ENCODE measurements at places on chromosomes 5 and 9.

GRCh38 chr5:40260361-40260760 lies 419.4 kb upstream of the PTGER4 start:
- no peak for ATAC-seq

DNA sequence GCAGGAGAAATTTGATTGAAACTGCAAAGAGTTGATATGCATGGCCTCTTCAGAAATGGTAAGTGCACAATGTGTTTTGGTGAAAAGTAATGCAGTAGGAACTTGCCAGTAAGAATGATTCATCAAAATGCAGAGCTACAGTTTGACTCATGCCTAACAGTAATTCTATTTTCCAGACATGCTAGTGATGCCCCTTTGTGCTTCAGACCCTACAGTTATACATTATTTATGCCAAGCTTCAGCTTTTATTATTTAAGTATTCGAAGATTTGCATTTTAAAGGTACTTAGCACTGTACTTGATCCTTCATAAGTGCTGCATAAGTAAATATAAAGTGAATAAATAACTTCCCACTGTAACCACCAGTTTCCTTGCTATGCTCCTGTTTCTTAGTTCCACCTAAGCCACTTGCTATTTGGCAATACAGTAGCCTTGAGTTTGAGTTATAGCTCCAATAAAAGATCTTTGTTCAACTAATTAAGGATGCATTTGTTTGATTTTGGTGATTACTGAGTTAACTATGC lies 3.6 kb upstream of the SPATA31E1 start:
- ATAC-seq: no peak

GRCh38 chr5:342501-343460 lies 21.3 kb downstream of the AHRR start:
- no peak for ATAC-seq

- no peak for ATAC-seq
These were observed 76.6 kb upstream of the SPTLC1 start for GRCh38 chr9:92191801-92192200.

- ATAC-seq: no peak
These were observed 210.0 kb downstream of the TMEM161B start for GRCh38 chr5:88058625-88059024.

GRCh38 chr5:4419281-4419680 lies 720.8 kb upstream of the ADAMTS16 start:
- ATAC-seq: no peak

- ATAC-seq: no peak
These were observed 441.5 kb upstream of the CDH6 start for GRCh38 chr5:30752015-30752414.

GRCh38 chr5:172659909-172660628 lies 19.0 kb downstream of the NEURL1B start:
- peak; percentile 61 for ATAC-seq

DNA sequence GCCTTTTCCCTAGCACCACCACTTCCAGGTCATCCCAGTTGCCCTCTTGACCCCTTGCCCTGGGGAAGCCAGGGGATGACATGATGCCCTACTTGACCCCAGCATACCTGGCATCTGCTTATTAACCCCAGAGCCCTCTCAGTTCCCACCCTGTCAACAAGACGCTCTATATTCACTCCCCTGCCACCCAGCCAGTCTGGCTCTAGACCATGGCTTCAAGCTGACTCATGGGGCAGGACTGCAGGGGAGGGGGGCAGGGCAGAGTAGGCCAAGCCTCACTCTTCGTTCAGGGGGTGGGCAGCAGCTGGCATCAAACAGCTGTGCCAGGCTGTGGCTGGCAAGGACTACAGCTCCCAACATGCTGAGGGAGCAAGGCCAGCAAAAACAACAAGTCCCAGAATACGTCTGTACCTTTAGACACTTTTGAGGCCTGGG lies 5.3 kb downstream of the ATOSB start:
- ATAC-seq: no peak

- ATAC-seq: no peak
These were observed 440.7 kb downstream of the TAF11L14 start for GRCh38 chr5:18074961-18075360.

- no peak for ATAC-seq
These were observed 175.5 kb downstream of the GNA14 start for GRCh38 chr9:77472646-77473045.

DNA sequence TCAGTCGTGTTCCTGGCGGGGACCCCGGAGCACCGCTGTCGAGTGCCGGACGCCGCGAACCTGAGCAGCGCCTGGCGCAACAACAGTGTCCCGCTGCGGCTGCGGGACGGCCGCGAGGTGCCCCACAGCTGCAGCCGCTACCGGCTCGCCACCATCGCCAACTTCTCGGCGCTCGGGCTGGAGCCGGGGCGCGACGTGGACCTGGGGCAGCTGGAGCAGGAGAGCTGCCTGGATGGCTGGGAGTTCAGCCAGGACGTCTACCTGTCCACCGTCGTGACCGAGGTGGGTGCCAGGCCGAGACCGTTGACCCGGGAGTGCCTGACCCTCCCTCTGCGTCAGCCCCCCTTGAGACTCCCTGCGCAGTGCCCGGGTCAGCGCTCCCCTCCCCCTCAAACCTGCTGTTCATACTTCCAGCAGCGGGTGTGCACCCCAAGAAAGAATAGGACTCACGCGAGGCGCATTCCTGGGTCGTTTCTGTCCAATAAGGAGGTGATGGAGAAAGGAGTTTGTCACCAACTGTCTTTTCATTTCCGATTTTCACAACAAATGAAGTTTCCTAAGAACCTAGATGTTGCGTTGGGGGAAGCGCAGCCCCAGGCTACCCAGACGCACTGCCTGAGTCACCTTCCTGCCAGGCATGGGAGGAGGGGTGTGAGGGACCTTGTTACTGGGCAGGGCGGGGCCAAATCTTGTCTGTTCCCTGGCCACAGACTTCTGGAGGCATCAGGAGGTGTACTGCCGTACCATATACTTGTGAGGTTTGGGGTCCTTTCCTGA lies 722 bp downstream of the SLC22A4 start:
- peak; percentile 61 for ATAC-seq

DNA sequence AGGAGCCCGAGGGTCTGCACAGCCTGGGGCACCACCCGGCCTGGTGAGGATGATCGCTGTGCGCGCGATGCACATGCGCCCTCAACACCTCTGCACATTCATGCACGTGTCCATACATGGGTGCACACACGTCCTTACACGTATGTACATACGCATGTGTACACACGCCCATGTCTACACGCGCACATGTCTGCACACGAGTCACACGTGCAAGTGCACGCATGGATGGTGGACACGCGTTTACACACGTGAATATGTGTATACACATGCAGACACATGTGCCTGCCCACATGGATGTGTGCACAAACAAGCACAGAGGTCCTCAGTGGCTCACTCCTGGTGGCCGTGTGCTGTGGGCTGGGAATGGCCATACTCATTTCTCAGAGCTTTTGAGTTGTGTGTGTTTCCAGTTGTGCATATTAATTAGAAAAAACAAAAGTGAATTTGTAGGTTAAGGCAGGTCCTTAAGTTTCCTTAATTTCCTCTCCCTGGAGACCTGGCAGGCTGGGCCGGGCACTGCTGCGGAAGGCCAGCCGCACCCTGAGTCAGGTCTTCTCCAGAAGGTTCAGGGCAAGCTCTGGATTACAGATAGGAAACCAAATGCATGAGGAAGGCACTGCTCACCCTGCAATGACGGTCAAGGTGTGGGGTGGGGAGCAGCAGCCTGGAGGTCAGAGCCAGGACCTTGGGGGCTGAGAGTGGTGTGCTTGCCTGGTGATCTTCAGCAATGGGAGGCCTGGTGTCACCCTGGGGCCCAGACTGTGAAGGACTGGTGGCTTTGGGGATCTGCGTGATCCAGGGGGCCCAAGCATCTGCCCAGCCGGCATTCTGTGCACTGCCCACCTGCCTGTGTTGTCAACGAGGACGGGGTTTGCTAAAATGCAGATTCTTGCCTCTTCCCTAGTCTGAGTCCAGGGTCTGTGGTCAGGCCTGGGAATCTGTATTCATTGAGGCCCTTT lies 1.3 kb upstream of the RNU6ATAC start:
- no peak for ATAC-seq

DNA sequence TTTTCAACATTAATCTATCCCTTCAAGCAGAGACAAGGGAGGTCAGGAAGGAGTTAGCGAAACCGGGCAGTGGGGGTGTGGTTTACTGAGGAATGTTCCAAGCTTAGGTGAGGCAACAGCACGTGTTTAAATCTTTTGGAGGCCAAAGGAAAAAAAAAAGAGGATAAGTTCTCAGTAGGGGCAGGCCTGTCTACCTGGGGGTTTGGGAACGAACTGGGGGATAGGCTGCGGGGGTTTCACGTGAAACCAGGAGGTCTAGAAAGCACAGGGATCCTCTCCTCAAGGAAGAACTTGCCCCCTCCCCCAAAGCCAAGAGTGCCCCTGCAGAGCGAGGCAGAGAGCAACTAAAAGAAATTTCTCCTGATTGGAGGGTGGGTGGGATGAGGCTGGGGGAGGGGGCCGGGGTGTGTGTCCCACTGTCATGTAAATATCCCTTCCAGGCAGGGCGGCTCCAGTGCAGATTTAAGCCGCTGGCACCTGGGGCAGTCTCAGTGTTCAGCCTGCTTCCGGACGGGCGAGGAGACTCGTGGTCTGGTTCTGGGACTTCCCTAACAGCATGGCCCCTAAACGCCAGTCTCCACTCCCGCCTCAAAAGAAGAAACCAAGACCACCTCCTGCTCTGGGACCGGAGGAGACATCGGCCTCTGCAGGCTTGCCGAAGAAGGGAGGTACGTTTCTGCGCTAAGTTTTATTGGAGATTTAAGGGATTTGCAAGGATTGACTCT lies 5.5 kb upstream of the SET start:
- ATAC-seq: peak; percentile 70

DNA sequence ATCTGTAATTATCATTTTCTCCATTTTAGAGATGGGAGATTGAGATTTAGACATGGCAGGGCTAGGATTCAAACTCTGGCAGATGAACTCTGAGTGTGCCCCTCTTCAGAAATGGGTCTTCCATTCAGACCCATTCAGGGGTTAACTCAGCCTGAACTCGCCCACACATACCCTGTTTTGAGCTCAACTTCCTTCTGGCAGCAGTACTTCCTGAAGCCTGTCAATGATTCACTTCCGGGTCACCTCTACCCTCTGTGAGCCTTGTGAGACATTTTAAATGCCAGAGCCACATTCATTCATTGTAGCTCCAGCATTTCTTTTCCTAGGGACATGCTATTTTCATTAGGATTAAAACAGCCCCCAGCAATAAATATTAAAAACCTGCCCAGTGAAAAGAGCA lies 209.3 kb upstream of the SLC24A2 start:
- ATAC-seq: peak; percentile 33

GRCh38 chr5:109689740-109690241 lies at the start of gene MAN2A1:
MAN2A1 (plus strand) TSS chr5:109689927; CDS start chr5:109690418, 491 bp downstream.
- ATAC-seq: peak; percentile 88

- ATAC-seq: no peak
These were observed 48.2 kb downstream of the DAPK1 start for GRCh38 chr9:87545858-87546257.

DNA sequence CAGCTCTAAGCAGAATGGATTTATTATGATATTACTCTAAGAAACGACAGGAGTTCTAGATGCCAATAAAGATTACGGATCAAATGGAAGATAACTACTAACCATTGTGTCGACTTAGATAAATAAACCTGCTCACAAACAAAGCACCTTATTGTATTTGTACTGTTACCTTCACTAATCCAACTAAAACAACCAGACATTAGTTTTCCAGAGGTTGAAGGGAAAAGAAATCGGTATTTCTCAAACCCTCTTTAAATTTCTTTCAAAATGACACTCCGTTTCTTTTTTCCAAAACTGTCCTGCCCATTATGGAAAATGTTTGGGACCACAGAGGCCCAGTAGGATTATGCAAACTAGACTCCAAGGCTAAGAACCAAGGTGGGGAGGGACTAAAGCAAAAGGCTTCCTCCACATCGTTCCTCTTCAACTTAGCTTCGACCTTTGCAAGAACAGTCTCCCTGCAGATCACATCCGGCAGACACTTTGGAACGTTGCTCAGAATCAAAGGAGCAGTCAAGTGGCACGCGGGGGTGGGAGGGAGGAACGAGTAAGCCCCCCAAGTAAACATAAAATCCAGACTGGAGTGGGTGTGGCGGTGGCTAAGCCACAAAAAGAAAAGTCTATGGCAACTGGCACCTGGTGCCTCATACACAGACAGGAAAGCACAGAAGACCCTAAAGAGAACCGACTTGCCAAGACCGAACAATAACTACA lies 2.7 kb downstream of the MLLT3 start:
- no peak for ATAC-seq

GRCh38 chr5:9165546-9165945 lies 380.3 kb downstream of the SEMA5A start:
- ATAC-seq: no peak

GRCh38 chr9:69324549-69325401 lies at the start of gene ENTREP1:
ENTREP1 (plus strand) TSS chr9:69325215; CDS start chr9:69325310, 95 bp downstream.
- ATAC-seq: peak; percentile 97

GRCh38 chr5:65800775-65801174 lies 78.8 kb downstream of the NLN start:
- ATAC-seq: no peak

DNA sequence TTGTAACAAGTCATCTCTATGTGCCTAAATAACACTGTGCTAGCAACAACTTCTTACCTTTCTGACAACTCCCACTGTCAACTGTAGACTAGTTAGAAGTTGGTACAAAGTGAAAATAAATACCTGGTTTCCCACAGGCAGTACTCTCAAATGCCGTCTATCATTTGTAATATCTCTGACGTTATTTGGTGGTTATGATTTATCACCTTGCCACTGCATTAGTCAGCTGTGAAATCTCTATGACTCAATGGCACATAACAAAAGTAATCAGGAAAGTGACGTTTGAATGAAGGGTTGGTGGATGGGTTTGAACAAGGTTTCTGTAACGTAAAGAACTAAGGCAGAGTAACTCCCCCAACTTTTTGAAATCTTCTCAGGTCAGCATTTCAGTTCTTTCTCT lies 592.3 kb downstream of the MAT2B start:
- no peak for ATAC-seq

DNA sequence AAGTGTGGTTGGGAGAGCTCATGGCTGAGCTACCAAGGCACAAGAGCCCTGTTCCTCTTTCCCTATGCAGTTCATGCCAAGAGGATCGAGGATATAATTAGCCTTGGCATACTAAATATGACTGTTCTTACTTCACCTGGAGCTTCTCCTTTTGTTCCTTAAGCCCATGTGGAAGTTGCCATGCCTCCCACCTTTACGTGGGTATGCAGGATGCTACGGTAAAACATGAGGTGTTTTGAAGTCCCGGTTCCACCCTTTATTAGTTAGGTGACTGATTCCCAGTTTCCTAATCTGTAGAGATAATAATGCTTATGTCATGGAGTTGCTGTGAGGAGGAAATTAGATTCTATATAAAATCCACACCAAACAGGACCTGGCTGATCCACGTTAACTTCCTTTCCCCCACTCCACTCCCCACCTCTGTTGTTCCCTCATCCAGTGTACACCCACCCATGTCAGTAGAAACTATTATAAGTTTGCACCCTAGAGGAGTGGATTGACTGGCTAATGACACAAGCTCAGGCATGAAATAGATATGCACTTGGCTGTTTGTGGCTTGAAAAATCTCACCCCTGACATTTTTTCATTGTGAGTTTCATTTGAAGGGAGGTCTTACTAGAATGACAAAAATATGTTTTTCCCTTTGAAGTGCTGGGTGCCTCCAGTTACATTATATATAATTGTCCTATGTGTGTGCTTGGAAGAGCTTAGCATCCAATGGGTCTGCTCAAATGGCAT lies 36.8 kb upstream of the SHOC1 start:
- ATAC-seq: peak; percentile 37

- ATAC-seq: no peak
These were observed 46.6 kb downstream of the OSMR start for GRCh38 chr5:38892363-38892762.

Measured in esophagus mucosa (tissue), 1 donor.